ENCODE measurements at places on chromosomes 12 and 14. TPM values are rescaled to one million over a fixed set of nuclear protein-coding genes. Genes with fewer than 3 reads are reported as not detected.
A peak's percentile ranks its signal among the peaks of the same experiment; 100 is the strongest.

DNA sequence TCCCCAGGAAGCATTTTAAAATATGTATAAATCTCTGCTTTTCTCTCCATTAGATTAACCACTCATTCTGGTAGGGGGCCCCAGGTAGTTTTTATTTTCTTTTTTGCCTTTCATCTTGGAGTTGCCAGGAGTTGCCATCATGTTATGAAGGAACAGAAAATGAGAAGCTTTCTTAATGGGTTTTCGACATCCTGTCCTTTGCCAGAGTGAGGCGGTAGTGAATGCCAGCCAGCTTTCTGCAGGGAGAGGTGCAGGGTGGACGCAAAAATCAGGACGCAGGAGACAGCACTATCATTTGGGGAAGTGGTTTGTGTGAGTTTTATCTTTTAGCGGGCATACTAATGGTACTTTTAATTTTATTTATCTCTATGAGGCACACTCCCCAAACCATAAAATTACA, 1.7 kb downstream of the RASSF8 start:
- DNase-seq: no peak

DNA sequence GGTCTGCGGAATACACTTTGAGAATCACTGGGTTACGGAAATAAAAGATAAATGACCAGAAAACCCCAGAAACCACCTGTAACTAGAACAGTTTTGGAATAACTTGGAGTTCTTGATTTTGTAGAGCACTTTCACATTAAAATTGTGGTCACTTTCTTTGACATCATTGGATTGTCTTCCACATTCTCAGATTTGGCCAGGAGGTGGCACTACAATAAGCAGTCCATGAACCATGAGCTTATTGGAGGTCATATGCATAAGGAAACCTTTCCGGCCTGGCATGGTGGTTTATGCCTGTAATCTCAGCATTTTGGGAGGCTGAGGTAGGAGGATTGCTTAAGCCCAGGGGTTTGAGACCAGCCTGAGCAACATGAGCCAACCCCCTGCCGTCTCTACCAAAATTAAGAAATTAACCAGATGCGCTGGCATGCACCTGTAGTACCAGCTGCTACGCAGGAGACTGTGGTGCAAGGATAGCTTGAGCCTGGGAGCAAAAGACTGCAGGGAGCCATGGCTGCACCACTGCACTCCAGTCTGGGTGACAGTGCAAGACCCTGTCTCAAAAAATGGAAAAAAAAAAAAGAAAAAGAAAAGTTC, 107.7 kb upstream of the CAND1 start:
- peak; percentile 39 for DNase-seq

GRCh38 chr12:107090711-107091110, 2.6 kb downstream of the CRY1 start:
- no peak for DNase-seq

The SDR9C7 gene
- total RNA-seq: not detected

- DNase-seq: no peak
Observed at GRCh38 chr14:100442498-100443490, 119.7 kb downstream of the SLC25A47 start.

The LPAR5 gene
- 30.3 TPM for total RNA-seq

DNA sequence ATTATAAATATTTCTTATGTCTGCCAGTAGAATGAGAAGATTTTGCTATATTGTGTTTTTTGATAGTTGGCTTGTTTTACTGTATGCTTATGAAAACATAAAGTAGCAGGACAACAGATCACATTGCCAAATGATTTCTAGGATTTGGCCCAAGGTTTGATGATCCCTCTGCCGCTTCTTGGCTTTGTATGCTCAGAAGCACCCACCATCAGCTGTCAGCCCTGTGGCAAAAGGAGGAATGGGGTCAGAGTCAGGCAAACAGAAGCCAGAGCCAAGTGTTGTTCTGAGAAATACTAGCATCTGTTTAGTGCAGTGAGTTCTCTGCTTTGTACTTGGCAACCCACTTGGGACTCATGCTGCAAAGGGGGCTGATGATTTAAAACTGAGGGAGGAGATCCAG, 152.2 kb downstream of the PDE3A start:
- DNase-seq: no peak

The PDZRN4 gene
- 4.9 TPM for total RNA-seq

- no peak for DNase-seq
Observed at GRCh38 chr14:104433401-104434213, 146.0 kb upstream of the C14orf180 start.

DNA sequence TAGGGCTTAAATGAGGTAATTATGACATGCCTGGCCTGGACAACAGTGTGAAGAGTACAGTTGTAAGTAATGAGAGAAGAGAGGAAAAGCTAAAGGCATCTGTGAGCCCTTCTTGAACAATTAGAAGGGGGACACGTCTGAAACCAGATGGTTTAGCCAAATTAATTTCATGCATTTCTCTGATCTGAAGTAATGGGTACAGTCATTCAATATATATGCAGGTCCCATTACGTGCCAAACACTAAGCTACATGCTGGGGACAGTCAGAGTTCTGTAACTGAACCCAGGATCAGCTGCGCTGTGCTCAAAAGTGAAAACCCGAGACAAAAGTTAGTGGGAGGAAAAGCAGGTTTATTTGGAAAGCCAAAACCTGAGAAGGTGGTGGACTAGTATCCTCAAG, 207.2 kb upstream of the TMTC1 start:
- no peak for DNase-seq

All from transverse colon (tissue), 4 donors.